Left ventricle myocardium superior (tissue), 1 donor: ENCODE measurements at places on chromosomes 16 and 17. TPM values are rescaled to one million over a fixed set of nuclear protein-coding genes. Genes with fewer than 3 reads are reported as not detected.
A peak's percentile ranks its signal among the peaks of the same experiment; 100 is the strongest.

DNA sequence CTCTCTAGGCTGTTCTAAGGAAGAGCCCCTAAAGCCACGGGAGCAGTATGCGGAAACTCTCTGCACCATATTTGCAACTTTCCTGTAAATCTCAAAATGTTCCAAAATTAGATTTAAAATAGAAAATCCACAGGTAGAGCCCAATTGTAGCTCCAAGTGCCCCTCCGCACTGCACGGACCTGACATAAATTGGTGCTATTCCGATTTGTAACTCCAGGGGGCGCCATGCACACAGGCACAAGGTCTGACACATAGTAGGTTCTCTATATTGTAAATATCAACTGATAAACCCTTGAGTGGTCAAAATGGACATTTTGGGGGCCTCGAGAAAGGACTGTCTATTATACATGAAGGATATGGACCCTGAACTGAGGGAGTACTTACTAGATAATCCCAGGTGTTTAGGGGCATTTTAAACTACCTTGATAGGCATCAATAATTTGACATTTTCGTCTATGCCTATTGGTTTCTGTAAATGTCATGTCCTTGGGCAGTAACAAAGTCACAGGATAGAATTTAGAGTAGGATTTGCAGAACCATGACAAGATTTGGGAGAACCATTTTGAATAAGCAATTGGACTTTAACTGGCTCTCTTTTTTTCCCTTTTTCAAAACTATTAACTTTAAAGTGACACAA lies 36.6 kb upstream of the TMEM132E start:
- DNase-seq: no peak

- DNase-seq: peak; percentile 86
Observed at GRCh38 chr17:76585649-76586593, at the start of gene ST6GALNAC2. ST6GALNAC2 (minus strand) TSS chr17:76585860; CDS start chr17:76585808, 52 bp downstream.

GRCh38 chr17:40349895-40350688 lies 14.4 kb downstream of the GJD3 start:
- DNase-seq: peak; percentile 52

DNA sequence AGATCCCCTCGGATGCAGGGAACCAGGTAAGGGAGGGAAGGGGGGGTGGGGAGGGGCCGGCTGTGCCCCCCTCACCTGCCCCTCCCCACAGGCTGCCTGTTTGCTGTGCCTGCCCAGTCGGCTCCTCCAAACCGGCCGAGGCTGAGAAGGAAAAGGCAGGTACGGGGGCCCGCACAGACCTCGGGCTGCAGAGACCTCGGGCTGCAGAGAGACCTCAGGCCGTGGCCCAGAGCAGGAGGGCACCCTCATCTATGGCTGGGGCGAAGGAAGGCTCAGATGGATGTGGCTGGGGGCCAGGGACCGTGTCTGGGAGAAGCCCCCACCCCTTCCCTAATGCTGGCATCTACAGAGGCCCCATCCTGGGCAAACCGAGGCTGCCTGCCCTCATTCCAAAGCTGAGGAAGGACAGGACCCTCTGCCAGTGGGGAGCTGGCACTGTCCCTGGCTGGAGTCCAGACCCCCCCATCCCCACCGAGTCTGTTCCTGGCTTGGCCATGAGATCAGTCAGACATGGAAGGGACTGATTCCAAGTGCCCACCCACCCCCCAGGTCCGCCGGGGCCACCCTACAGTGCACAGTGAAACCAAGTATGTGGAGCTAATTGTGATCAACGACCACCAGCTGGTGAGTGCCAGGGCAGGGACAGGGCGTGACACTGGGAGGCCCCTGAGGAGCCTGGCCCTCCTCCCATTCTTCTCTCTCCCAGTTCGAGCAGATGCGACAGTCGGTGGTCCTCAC lies 13.7 kb downstream of the ADAM11 start:
- DNase-seq: no peak

- no peak for DNase-seq
Observed at GRCh38 chr16:80552277-80552676, 11.5 kb downstream of the DYNLRB2 start.

The PRAC1 gene
- total RNA-seq: not detected

The NOG gene
- 0.22 TPM for total RNA-seq

The CCL4L2 gene
- not detected for total RNA-seq

The CSH2 gene
- total RNA-seq: not detected

GRCh38 chr16:15032547-15033308 lies 23.1 kb downstream of the NTAN1 start:
- DNase-seq: no peak

- peak; percentile 3 for DNase-seq
Observed at GRCh38 chr16:66983033-66983432, 5.4 kb upstream of the CES4A start.

- DNase-seq: no peak
Observed at GRCh38 chr16:52171481-52171880, 375.5 kb downstream of the TOX3 start.

DNA sequence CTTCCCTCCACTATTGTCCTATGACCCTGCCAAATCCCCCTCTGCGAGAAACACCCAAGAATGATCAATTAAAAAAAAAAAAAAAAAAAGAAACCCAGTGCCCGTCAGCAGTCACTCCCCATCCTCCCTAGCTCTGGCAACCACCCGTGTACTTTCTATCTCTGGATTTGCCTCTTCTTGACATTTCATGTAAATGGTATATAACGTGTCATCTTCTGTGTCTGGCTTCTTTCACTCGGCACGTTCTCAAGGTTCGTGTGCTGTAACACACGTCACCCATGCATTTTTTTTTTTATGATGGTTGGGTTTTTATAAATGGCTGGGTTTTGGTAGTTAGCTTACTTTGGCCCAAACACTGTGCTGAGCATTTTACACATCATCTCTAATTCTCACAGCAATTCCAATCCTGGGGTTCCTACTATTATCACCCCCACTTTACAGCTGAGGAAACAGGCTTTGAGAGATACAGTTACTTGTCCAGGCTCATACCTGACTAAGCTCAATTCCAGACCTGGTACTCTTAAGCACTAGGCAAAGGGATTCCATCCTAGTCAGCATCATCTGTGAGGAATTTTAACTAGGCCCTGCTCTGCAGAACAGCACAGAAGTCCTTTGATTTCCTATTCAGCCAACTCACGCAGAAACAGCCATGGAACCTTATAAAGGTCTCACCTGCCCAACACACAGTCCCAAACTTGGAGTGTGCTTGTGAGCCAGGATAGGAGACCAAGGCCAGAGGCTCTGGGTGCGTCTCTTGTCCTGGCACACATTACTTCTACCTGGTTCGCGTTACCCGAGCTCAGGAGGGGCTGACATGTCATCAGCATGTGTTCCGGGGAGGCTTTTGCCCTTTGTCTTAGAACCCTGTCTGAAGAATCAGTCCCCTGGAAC lies 11.7 kb downstream of the NDUFAB1 start:
- no peak for DNase-seq

DNA sequence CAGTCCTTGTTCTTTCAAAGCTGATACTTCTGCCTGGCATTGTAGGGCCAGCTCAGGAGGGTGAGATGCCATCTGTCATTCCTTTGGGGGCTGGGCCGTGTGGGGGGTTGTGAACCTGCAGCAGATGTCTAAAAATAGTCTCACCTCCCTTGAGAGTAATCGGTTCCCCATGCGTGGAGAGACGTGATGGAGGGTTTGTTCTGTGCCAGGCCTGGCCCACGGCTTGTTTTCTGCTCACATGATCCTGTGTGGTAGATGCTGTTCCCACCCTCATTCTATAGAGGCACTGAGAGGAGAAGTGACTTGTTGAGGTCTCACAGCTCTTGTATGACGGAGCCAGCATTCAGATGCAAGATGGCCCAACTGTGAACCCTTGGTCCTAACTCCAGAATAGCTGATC lies 4.6 kb downstream of the IRF8 start:
- no peak for DNase-seq

The ITGAL gene
- total RNA-seq: 3.3 TPM

DNA sequence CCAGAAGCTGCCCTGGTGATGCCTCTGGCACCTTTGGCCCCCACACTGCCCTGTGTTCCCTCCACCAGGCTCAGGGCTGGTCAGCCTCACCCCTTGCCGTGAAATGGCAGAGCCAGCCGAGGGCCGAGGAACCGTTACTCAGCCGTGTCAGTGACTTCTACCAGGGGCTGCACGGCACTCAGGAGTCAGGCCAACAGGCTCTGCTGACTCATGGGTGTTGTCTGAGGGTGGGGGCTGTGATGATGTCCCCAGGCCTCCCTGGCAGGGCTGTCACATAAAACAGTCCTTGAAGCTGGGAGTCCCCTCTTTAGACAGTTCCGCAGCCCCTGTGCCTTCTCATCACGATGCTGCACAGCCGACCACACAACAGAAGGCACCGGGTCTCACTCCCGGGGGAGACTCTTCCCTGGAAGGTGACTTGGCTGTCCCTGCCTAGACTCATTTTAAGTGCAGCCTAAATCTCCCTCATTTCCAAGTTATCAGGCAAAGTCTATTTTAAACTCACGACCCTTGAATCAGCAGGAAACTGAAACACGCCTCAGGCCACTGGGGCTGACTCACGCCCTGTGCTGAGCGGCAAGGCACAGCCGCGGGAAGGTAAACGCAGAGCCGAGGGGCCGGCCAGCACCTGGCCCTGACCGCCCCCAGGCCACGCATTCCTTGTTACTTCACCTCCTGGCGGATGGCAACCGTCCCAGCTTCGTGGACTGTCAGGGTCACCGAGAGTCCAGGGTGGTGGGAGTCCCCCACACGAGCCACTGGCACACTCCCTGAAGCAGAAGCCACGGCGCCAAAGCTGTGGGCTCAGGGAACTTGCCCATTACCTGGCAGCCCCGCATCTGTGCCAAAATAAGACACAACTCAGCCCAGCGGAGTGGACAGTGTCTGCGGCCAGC lies 102.6 kb downstream of the ZNF778 start:
- peak; percentile 64 for DNase-seq

- no peak for DNase-seq
Observed at GRCh38 chr16:56909527-56909979, 22.4 kb upstream of the HERPUD1 start.

The MT1M gene
- 6.8 TPM for total RNA-seq

GRCh38 chr17:69729944-69730343 lies 315.4 kb downstream of the MAP2K6 start:
- no peak for DNase-seq

GRCh38 chr17:45757431-45758218 lies 26.5 kb upstream of the CRHR1 start:
- no peak for DNase-seq

GRCh38 chr17:50620858-50621257 lies 13.8 kb upstream of the ABCC3 start:
- DNase-seq: no peak

DNA sequence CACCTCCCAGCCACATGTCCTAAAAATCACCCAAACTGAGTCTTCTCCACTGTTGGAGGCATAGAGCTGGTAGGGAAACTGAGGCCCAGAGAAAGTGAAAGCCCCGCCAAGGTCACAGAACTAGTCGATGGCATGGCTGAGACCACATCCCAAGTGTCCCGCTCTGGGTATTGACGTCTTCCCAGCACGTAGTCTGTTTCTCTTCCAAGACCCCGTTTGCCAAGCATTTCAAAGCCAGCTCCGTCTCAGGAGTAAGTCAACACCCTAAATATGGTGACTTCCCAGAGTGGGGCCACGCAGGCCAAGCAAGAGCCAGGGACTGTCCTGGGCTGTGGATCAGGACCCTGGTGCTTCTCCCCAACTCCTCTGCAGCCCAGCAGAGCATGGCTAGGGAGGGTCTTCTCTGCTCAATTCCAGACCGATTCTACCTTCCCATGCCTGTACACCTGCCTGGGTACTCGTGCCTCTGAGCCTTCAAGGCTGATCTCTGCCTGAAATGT lies 19.7 kb downstream of the PITPNM3 start:
- DNase-seq: no peak

GRCh38 chr17:41367426-41368075 lies 2.1 kb downstream of the KRT33B start:
- DNase-seq: no peak

DNA sequence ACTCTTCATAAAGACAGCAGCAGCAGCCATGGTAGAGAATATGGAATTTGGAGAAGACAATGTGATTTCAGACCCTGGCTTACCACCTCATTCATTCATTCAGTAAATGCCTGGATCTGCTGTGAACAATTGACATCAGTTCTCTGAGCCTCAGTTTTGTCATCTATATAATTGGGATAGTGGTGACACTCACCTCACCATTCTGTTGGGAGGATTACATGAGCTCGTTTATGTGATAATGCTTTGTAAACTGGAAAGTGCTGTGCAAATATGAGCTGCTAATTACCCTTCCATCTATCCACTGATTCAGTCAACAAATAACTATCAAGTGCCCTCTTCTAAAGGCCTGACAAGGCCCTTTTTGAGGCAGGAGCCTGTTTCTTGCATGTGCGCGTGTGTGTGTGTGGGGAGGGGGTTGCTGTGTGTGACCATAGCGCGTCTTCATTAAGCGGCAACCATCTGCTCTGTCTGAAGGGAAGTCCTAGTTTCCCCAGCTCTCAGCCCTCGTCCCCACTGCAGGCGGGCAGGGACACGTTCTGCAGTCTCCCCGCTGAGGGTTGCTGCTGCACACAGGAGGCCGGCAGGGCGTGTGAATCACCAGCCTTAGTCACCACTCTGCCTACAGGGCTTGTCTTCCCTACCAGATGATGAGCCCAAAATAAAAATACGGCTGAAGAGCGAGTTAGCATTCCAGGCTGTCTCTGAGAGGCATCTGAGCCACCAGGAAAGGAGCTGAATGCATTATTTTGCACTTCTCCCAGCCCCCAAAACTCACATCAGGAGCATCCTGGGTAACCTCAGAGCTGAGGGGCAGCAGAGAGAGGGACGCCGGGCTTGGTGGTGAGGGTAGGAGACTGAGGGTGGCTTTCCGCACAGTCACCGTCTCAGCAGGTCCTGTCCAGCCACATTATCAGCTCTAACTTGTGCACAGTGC lies 19.9 kb downstream of the ARL4D start:
- DNase-seq: peak; percentile 58

DNA sequence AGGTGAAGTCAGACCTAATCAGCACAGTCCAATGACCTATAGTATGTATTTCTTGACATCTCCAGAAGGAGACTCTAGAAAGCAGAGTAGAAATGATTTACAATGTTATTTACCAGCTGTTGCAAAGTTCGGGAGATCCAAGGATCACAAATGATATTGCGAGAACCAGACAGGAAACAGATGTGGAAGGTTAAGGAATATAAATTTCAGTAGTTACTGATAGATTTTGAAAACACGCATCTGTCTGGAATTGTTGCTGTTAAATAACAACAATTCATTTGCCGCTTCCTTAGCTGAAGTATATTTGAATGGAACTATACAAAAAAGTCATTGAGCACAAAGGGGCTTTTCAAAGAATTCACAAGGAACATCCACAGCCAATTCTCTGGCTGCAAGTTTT lies 72.0 kb downstream of the STXBP4 start:
- no peak for DNase-seq

The SOST gene
- total RNA-seq: not detected

The MT1F gene
- 3.0 TPM for total RNA-seq

DNA sequence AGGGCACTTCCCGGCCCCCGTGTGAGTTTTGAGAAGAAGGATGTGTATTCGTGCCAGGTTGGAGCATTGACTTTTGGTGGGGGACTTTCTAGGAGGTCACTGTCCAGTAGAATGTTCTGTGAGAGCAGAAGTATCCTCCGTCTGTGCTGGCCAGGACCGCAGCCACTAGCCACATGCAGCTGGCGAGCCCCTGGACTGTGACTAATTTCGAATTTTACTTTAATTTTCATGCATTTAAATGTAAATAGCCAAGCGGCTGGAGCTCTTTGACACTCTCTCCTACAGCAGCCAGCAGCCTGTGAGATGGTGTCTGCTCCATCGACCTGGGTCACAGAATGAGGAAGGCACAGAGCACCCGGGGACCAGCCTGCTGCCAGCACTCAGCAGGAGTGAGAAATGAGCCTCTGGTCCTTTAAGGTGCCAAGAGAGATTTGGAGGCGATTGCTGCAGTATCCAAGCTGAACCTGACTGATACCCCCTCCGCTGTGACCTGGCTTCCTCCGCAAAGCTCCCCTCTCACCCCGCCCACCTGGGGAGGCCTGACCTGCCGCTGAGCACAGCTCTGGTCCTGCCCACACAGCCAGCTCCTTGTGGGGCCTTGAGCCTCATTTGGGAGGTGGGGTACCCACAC lies 7.8 kb downstream of the ATP2A3 start:
- no peak for DNase-seq
